ENCODE measurements at places on chromosomes 1 and 21.

DNA sequence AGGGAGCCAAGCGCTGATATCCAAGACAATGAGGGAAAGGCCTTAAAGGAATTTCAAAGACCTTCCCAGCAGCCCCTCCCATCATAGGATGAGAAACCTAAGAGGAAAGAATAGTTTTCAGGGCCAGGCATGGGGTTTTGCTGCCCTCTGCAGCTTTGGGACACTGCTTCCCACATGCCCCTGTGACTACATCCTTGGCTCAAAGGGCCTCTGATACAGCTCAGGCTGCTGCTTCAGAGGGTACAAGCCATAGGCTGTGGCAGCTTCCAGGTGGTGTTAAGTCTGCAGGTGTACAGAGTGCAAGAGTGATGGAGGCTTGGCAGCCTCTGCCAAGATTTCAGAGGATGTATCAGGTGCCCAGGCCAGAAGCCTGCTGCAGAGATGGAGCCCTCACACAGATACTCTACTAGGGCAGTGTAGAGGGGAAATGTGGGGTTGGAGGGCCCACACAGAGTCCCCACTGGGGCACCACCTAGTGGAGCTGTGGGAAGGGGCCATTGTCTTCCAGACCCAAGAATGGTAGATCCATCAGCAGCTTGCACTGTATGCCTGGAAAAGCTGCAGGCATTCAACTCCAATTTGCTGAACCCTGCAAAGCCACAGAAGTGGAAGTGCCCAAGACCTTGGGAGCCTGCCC is 125.8 kb downstream of the SLC45A1 start:
- DNase-seq: no peak

GRCh38 chr1:35173909-35174540 is 18.9 kb downstream of the SFPQ start:
- DNase-seq: no peak

GRCh38 chr1:193766329-193766728 is 579.9 kb upstream of the B3GALT2 start:
- no peak for DNase-seq

GRCh38 chr1:53695116-53695515 is 43.8 kb downstream of the GLIS1 start:
- DNase-seq: no peak

- no peak for DNase-seq
These were observed 22.4 kb downstream of the TAF5L start for GRCh38 chr1:229603371-229604005.

DNA sequence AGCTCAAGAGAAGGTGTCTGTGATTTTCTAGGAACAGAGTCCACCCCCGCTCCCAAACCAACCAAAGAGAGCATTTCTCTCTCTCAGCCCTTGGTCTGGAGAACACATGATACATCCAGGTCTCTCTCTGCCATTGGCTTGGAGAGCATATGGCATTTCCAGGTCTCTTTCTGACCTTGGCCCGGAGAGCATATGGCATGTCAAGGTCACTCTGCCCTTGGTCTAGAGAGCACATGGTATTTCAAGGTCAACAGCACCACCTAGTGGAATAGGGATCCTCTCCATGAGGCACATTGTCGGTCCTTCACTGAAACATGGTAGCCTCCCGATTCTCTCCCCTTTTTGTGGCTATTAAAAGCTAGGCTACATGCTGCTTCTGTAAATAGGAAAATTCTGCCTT is 437.7 kb upstream of the OLFM3 start:
- DNase-seq: no peak

All from T follicular helper cell (primary cell).